DMS79 (cell line): ENCODE measurements at places on chromosomes 12 and 14.

GRCh38 chr12:32163596-32163995, 56.9 kb downstream of the BICD1 start:
- DNase-seq, result no peak

DNA sequence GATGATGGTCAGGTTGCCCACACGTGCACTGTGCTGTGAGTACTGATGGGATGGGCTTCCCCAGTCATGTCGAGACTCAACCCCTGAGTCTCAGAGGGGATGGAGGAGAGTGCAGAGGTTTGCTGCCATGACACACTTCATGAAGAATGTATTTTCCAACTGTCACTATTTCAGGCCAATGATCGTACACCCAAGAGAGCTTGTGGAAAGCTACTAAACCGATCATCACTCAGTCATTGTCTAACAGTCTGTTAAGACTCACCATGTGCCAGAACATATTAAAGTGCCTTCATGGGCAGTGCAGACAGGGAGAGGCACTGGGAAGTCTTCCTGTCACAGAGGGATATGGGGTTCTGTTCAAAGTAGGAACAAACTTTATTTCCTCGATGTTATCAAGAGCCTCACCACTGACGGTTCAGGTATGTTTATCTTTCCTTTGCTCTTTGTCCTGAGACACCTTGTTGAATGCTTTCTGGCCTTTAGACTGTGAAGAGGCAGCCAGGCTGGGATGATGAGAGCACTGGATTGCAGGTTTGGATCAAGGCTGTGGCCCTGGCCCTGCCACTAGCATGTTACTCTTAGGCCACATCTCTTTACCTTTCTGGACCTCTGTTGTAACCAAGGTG, 41.6 kb upstream of the NTF3 start:
- no peak for DNase-seq

DNA sequence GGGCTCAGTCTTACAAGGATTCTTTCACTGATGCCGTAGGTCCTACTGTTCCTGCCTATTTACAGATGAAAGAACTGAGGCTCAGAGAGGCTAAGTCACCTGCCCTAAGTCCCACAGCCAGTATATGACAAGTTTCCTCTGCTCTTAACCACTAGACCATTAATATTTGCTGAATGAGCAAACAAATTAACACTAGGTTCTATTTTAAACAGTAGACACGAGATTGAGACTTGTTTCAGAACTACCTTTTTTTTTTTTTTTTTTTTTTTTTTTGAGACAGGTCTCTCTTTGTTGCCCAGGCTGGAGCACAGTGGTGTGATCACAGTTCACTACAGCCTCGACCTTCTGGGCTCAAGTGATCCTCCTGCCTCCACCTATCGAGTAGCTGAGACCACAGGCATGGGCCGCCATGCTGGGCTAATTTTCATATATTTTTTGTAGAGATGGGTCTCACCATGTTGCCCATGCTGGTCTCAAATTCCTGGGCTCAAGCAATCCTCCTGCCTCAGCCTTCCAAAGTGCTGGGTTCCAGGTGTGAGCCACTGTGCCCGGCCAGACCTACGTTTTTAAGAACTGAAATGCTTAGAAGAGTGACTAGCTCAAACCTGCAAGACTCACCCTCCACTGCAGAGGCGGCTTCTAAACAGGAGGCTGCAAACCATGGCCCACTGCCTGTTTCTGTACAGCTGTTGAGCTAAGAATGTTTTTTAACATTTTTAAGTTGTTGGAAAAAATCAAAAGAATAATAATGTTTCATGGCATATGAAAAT, 12.9 kb downstream of the SYNE3 start:
- no peak for DNase-seq

GRCh38 chr14:105993814-105994213, 467.4 kb downstream of the TMEM121 start:
- no peak for DNase-seq

- DNase-seq, result no peak
Observed at GRCh38 chr14:106848330-106849121, 1322.1 kb downstream of the TMEM121 start.

DNA sequence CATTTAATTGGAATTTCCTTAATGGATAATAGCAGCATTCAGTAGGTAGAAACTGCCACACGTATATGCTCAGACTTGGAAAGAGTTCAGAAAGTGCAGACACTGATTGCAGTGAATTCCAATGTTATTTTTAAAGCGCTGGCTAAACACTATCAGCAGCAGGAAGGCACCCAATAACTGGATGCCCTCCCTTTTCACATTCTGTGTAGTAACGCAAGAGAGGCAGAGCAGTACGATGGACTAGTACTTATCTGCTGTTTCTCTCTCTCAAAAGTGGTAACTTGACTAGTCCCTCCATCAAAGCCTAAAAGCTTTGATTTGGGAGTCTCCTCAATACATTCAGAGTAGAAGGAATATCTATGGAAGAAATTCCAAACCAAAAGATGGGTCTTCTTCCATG, 791.0 kb downstream of the TMTC2 start:
- no peak for DNase-seq

- DNase-seq, result no peak
Observed at GRCh38 chr14:42854061-42854460, 1247.4 kb downstream of the LRFN5 start.

DNA sequence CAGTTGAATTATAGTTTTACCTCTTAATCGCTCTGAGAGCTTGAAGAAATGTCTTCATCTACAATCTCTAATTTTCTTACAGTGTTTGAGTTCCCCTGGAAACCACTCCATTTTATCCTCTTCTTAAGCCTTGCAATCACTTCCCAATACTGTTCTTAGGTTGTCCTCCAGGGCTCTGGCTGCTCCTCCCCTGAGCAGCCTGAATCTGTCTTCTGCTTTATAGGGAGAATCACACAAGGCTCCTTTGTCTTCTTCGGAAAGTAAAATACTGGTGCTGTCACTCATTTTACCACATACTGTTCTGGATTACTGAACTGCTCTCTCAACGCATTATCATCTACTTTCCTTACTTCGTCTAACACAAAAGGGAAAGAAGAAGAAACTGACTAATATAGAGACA, 133.7 kb downstream of the MDGA2 start:
- DNase-seq, result no peak

- DNase-seq, result no peak
Observed at GRCh38 chr12:2386566-2386965, 333.8 kb downstream of the CACNA1C start.
